Adipocyte (in vitro differentiated cells): ENCODE measurements at places on chromosomes 16 and 17.

DNA sequence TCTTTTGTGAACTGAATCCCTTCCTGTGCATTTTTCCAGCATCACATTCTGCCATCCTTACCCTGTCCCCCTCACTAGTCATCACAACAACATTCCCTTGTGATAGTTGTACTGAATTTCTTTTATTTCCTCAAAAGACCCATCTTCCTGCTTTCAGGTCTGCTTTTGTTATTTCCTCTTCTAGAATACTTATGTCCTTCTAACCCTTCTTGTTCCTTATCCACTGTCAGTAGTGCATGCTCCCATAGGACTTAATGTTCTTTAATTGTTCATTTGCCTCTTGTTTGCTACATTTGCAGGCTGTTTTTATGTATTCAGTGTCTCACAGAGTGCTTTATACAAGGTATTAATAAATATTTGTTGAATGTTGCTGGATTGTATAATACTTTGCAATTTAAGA is 73.0 kb downstream of the BCAS3 start:
- no peak for DNase-seq

DNA sequence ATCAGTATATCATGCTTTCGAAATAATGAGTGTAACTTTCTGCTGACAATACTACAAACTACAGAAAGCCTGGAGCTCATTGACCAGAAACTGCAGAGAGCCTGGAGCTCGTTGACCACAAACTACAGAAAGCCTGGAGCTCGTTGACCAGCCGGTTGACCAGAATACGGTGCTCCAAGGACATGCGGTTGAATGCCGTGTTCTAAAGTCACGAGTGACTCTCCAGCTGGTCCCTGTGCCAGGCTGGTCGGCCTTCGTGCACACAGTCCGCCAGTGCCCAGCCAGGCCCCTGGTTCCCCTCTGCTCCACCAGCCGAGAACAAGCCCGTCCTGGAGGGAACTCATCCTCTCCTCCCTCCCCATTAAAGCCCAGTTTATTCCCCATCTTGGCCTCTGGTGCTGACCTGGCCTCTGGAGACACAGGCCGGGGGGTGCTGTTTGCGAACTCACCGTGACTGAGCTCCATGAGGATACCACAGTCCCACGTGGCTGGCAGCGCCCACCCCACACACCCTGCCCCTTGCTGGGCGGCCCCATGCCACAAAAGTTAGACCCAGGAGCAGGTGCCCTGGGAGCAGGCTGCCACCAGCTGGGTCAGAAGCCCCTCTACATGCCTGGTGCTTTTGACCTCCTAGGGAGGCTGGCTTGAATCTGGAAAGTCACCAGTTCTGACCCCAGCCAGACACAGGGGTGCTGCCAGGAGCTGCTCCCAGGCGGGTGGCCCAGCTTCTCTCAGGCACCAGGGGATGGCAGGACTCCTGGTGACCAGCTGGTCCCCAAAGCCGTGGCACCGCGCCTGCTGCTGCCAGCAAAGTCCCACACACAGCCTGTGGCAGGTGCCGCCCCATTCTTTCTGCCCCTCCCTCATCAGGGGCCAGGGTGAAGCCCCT is 15.5 kb upstream of the CDH15 start:
- peak; percentile 39 for DNase-seq

DNA sequence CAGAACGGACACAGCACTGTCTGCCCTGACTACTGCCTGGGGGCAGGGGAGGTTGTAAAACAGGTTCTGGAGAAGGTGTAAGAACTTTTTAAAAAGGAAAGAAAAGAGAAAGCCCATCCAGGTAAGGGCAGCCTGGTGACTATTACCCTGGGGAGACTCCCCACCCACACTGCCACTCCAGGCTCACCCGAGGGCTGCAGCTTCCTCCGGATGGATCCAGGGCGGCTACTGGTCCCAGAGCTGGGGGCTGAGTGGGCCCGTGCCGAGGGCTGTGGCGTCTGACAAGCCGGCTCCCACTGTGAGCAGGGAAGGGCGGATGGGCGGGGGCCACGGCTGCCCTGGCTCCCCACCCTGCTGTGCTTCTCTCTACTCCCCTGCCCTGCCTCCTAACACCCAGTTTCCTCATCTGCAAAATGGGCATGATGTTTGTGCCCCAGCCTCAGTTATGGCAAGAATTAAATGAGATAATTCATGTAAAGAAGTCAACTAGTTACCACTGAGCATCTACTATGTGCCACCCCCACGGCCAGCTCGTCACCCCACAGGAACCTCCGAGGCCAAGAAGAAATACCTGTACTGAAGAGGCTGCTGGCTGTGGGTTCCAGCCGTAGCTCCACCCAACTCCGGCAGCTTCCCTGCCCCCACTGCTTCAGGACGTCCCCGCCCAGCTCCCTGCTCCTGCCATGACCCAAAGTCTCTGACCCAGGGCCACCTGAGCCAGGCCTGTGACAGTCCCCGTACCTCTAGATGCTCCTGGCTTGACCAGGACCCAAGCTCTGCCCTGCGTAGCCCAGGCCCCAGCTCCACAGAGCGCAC is 24.2 kb downstream of the KATNB1 start:
- no peak for DNase-seq

GRCh38 chr17:11094331-11094730 is 146.7 kb upstream of the SHISA6 start:
- no peak for DNase-seq

DNA sequence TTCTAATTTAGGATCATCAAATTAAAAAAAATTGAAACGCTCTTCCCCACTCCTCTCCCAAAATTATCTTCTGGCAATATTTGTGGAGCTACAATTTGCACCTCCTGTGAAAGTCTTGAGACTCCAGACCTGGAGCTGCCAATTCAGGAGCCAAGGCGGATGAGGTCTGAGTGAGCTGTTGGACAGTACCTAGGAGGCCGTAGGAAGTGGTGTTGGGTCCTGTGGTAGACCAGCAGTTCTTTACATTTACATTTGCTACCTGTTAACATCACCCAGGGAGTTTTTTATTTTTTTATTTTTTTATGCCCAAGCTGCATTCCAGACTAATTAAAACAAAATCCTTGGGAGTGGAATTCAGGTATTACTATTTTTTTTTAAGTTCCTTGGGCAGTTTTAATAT is 271.0 kb downstream of the PHKB start:
- DNase-seq: no peak

DNA sequence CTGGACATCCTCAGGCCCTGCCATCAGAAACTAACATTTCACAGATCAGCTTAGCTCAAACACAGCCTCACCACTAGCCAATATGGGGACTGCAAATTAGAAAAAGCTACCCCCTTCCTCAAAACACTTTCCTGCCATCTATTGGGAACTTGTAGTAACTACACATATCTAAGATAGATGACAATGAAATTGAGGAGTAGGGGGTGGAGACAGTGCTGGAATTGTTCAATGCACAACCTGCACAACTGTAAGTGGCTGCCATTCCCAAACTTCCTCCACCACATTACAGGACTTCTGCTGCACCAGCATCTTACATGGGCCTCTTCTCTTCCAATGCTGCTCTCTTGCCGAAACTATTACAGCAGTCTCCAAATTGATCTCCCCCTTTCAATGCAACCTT is 21.9 kb downstream of the AIPL1 start:
- peak; percentile 67 for DNase-seq

DNA sequence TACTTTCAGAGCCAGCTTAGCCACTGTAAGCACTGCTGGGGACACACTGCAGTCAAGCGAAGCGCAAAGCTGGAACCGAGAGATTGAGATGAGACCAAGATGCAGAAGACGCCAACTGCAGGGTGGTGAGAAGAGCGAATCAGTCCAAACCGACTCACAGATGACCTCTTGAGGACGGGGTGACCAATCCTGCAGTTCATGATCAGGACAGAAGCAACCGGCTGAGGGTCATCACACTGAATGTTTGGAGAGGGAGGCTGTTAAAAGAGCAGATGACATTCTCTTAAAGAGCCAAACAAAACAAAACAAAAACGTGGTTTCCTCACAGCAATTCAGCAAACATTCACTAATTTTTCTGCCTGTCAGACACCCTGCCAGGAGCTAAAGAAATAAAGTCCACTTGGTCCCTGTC is 8.5 kb downstream of the HASPIN start:
- DNase-seq: no peak

GRCh38 chr16:80300876-80301275 is 239.9 kb upstream of the DYNLRB2 start:
- peak; percentile 58 for DNase-seq

- DNase-seq: no peak
Measured at GRCh38 chr16:87880117-87880696, 10.9 kb upstream of the SLC7A5 start.

GRCh38 chr17:78121801-78122215 is 6.7 kb downstream of the TMC6 start:
- DNase-seq: no peak

- DNase-seq: peak; percentile 86
Measured at GRCh38 chr17:77829843-77830799, 128.4 kb upstream of the TNRC6C start.

- DNase-seq: no peak
Measured at GRCh38 chr16:52398491-52398960, 148.4 kb downstream of the TOX3 start.

- no peak for DNase-seq
Measured at GRCh38 chr16:72511171-72511570, 339.2 kb upstream of the PMFBP1 start.

GRCh38 chr17:7176841-7177190 is 2.4 kb downstream of the ASGR1 start:
- peak; percentile 41 for DNase-seq

DNA sequence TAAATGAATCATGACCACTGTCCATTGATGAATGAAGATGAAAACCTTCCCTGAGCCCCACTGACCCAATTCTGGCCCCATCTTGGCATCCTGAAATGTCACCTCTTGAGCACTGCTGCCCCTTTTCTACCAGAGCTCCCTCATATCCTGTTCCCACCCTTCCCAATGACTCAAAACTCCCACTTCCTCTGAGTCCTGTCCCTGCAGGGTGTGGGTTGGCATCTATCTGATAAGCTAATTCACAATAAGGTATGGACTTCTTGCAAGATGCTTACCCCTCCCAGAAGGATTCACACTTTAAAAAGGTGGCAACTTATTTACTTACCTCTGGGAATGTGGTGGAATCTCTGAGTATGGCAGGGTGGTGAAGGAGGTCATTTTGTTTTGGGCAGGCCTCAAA is 13.3 kb upstream of the CSNK2A2 start:
- no peak for DNase-seq

DNA sequence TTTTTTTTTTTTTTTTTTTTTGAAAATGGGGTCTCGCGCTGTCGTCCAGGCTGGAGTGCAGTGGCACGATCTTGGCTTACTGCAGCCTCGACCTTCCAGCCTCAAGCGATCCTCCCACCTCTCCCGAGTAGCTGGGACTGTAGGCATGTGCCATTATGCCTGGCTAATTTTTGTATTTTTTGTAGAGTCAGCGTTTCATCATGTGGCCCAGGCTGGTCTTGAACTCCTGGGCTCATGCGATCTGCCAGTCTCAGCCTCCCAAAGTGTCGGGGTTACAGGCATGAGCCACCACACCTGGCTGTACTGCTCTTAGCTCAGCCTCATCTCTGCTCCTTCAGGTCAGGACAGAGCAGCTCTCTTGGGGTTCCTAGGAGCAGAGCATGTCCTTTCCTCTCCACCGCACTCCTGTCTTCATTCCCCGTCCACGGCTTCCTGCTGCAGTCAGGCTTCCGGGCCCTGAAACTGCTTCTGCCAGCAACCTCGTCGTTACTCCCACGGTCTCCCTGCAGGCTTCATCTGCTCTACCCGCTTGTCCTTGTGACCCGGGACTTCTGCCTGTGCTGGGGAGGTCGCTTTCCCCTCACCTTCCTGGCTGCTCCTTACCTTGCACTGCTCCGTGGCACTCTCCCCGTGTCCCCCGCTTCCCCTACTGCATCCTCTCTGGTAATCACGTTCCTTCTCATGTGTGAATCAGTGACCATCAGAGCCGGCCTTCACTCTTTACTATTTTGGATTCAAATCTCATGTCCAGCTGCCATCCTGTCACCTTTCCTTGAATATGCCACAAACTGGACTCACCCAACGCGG is 38.0 kb downstream of the PRMT7 start:
- no peak for DNase-seq

DNA sequence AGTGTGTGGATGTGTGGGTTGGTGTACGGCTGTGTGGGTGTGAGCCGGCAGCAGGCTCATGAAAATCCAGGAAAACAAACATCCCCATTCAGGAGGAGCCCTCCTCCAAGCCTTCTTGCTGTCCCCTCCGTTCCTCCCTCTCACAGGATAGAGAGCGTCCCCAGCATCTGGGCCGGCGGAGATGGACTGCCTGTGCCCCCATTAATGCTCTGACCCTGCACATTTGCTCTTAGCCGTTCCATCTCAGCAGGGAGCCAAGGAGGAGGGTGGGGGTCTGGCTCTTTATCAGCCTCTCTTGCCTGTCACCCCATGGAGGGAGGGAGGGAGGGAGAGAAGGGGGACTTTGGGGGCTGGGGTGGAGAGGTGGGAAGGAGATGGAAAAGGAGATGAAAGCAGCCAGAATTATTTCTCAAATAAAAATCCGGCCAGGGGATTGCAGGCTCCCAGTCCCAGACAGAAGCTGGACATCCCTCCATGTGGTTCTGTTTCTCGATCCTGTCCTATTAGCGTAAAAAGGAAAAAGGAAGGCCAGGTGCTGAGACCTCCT is 240.0 kb upstream of the ZFHX3 start:
- DNase-seq: no peak

- no peak for DNase-seq
Measured at GRCh38 chr17:2782055-2782454, 14.2 kb upstream of the RAP1GAP2 start.

- DNase-seq: no peak
Measured at GRCh38 chr17:16473044-16474011, 18.7 kb downstream of the LRRC75A start.

DNA sequence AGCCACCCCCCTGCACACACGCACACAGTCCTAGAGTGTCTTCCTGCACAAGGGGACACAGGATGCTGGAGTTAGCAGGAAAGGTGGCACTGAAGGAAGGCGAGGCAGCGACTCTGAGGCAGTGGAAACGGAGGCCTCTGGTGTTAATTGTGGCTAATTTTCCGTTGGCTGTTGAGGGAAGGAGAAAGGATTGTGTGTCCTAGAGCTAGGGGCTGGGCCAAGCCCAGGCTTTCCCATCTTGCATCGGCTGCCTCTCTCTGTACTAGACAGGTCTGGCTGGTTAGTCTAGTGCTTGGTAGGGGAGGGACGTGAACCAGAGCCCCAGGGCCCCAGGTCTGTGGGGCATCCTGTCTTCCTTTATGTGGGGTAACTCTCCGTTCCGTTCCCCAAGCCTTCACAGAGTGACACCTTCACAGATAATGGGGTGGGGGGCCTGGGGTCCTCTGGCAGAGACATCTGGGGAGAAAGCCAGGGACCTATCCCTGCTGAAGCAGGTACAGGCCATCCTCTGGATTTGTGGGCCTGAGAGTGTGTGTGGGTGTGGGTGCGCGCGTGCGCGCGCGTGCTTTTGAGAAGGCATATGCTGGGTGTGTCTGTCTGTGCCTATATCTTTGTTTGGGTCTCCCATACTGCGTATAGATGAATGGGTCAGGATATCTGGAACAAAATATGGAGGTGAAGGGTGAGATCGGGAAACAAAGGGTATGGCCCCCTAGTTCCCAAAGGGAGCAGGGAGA is at the start of gene CHD3:
Gene CHD3 (plus strand): TSS at position 606 of the 737 bp plus-strand sequence. CDS start 212 bp downstream, outside the sequence.
- peak; percentile 53 for DNase-seq

DNA sequence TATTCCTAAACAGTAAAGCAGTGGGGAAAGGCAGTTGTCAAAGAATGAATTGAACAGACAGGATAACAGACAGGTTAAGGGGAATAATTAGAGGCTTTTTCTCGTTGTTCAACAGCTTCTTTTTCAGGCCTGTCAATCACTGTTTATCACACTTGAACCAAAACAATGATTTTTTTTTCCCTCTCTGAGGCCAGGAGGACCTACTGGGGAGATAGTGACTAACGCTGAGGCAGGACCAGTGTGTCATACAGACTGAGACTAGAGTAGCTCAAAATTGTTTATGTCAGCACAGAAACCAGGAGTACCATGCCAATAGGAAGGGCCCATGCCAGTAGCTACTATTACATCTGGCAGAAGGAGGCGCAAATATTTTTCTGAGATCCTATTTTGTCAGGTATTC is 41.3 kb upstream of the NLK start:
- no peak for DNase-seq
